ENCODE measurements at places on chromosomes 2 and 18.

- no peak for DNase-seq
Observed at GRCh38 chr2:99205491-99205890, 24.5 kb downstream of the MRPL30 start.

- no peak for DNase-seq
Observed at GRCh38 chr2:47686018-47686417, 96.9 kb upstream of the MSH6 start.

DNA sequence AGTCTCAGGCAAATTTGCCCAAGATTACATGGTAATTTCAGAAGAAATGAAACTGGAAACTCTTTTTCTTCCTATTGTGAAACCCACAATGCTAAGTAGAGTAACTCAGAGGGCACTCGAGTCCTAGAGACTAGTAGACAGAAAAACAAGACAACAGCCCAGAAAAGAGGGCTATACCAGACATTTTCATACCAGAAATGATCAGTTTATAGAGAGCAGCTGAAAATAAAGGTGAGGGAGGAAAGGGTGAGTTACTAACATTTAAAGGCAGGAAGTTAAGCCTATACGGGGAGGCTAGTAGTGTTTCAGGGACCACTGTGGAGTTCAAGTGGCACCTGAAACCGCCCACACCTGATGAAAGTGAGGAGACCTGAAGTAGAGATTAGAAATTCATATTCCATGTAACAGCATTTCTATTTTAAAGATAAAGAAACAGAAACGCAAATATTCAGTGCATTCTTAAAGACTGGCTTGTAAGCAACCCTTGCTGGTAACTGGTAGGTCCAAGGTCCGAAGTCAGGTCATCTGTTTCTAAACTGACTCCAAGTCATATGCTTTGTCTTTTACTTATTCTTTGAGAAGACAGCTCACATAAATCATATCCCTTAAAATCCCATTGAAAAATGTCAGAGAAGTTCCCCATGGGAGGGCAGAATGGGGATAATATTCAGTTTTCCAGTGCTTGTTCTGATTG, 145.1 kb upstream of the ITGB6 start:
- no peak for DNase-seq

DNA sequence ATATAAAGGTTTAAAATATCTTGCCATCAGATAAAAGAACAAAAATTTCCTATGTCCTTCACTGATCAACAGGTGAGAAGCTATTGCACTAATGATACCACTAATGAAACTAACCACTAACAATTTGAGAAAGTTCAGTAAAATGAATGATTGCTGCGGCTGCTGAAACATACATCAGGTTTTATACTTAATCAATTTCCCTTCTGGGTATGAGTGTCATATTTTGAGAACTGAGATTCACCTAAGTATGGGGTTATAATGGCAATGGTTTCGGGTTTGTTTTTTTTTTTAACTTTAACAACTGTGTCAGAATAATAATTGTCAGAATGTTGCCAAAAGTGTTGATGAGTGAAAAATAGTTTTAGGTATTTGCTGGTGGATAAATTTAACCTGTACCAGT, 151.3 kb upstream of the SLC39A10 start:
- DNase-seq, result no peak

- DNase-seq, result peak; percentile 17
Observed at GRCh38 chr2:96116879-96117533, 635 bp upstream of the ADRA2B start.

Measured in cardiac fibroblast (primary cell).